ENCODE measurements at places on chromosomes 12 and 14.

- no peak for DNase-seq
Measured at GRCh38 chr14:50008974-50009373, 107.4 kb downstream of the VCPKMT start.

- DNase-seq = no peak
Measured at GRCh38 chr14:36666416-36667206, 5.0 kb downstream of the PAX9 start.

DNA sequence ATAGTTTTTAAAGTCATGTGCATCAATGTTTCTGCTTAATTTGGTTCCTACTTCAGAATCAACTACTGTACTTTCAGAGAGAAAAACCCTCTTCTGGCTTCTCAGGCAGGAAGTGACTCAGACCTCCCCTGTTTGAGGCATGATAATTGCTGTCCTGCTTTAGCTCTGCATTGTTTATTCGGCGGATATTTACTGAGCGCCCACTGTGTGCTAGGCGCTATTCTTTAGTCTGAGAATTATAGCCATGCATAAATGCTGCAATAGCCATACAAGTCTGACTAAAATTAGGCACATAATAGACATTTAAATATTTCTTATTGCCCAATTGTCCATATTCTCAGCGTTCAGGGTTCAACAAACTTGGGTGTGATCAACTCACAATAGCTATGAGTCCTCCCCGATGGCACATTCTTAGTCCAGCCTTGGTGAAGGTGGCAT, 6.1 kb upstream of the AMIGO2 start:
- DNase-seq = peak; percentile 51

GRCh38 chr12:61554268-61555008, 705.8 kb upstream of the USP15 start:
- DNase-seq = no peak

- DNase-seq = peak; percentile 37
Measured at GRCh38 chr14:100142073-100143040, 17.1 kb downstream of the DEGS2 start.

DNA sequence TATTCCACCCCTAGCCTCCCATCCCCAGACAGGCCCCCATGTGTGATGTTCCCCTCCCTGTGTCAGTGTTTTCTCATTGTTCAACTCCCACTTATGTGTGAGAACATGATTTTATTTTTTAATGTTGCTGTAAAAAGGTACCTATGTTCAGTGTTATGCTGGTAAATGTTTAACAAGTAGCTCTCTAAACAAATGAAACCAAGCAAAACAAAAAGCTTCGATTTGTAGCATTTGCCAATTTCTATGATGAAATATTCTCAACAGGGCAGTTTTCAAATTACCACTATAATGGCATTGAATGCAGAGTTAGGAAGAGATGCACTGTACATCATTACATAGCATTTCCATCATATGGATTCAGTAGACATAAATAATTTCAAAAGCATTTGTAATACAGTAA, 410.6 kb downstream of the MDGA2 start:
- no peak for DNase-seq

GRCh38 chr12:31594681-31595080, 3.7 kb upstream of the DENND5B start:
- DNase-seq = peak; percentile 32

DNA sequence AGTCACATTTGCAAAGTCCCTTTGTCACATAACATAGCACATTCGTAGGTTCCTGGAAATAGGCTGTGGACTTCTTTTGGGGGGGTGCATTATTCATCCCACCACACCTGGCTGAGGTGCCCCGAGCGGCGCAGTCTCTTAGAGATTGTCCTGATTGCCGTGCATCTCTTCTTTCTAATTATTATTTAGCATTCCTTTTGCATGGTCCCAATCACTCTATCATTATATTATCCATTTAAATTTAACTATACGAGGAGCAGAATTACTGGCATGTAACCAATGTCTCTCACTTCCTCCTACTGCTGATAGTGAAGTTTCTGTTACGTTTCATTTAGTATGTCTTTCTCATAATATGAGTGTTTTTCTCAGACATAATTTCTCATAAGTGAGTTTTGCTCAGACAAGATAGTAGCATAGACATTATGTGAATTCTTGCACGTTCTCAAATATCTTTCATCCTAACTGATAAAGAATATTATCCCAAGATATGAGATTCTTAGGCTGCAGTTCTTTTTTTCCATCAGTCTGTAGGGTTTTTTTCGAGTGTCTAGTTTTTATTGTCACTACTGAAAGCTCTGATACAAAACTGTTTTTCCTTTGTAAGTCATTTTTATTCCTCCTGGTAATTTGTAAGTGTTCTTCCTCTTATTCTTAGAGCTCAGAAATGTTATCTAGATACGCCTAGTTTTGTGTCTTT, 444.3 kb downstream of the NELL2 start:
- no peak for DNase-seq

DNA sequence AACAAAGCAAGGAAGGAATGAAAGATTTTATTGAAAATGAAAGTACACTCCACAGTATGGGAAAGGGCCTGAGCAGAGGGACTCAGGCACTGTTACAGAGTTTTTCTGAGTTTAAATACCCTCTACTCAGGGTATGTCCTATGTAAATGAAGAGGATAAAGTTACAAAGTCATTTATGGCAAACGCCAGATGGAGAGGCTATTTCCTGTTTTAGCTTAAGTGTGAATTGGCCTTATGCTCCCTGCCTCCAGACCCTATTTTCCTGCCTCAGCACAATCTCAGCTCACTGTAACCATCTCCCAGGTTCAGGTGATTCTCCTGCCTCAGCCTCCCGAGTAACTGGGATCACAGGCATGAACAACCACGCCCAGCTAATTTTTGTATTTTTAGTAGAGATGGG, 6.8 kb upstream of the PHC1 start:
- no peak for DNase-seq

DNA sequence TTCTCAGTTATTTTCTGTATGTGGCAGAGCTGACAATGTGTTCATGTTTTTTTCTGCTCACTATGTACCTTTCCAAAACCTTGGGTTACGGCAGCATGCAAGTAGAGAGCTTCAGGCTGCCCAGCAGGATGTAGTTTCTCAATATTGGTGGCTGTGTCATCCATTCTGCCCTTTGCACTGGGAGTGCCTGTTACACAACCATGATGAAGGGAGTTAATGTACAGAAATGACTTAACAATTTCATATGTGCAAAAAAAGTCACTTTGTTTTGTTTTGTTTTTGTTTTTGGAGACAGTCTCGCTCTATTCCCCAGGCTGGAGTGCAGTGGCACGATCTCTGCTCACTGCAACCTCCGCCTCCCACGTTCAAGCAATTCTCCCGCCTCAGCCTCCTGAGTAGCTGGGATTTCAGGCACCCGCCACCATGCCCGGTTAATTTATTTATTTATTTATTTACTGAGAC, 6.1 kb upstream of the CNIH1 start:
- DNase-seq = no peak

GRCh38 chr14:82796086-82796485, 1262.4 kb upstream of the SEL1L start:
- DNase-seq = no peak

- DNase-seq = no peak
Measured at GRCh38 chr12:89225401-89225800, 126.9 kb downstream of the DUSP6 start.

GRCh38 chr12:52233462-52234207, 592 bp downstream of the KRT7 start:
- DNase-seq = peak; percentile 47

DNA sequence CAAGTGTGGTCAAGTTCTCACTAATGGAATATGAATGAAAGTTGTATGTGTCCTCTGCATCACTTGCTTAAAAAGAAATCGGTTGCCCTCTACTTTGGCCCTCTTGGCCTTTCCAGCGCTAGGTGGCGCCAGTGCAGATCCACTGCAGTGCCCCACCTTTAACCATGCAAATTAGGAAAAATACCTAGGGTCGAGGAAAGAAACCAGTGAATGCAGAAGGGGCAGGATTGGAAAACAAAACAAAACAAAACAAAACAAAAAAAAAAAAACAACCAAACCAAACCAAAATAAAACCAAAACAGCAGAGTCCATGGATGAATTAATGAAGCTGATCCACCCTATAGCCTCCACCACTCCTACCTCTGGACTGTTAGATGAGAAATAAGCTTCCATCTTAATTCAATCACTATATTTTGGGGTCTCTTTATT, 12.9 kb upstream of the NEMF start:
- peak; percentile 85 for DNase-seq

DNA sequence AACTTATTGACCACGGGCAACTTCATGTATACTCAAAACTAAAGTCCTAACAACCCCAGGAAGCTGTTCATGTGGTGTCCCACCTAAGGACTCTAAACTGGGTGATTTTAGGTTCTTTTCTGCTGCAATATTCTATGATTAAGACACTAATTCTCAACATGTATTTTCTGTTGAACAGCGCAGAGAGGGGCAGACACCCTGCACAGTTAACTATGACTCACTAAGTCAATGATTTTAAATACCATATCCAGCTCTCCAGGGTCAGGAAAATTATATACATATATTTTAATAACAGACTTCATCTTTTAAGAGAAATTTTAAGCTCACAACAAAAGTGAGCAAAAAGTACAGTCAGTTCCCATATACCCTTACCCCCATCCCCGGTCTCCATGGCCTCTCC, 85.0 kb downstream of the FOXN3 start:
- no peak for DNase-seq

- no peak for DNase-seq
Measured at GRCh38 chr14:98915625-98916024, 356.4 kb downstream of the BCL11B start.

- DNase-seq = peak; percentile 86
Measured at GRCh38 chr14:90508536-90509254, 111.9 kb downstream of the CALM1 start.

GRCh38 chr14:49851813-49852212, 775 bp downstream of the NEMF start:
- DNase-seq = no peak

- no peak for DNase-seq
Measured at GRCh38 chr12:105222726-105223351, 13.1 kb downstream of the APPL2 start.

GRCh38 chr12:11813438-11813813, 164.0 kb downstream of the ETV6 start:
- DNase-seq = no peak

- DNase-seq = no peak
Measured at GRCh38 chr12:125184213-125184967, 119.2 kb downstream of the AACS start.

- no peak for DNase-seq
Measured at GRCh38 chr12:122362755-122363154, 59.7 kb downstream of the CLIP1 start.

DNA sequence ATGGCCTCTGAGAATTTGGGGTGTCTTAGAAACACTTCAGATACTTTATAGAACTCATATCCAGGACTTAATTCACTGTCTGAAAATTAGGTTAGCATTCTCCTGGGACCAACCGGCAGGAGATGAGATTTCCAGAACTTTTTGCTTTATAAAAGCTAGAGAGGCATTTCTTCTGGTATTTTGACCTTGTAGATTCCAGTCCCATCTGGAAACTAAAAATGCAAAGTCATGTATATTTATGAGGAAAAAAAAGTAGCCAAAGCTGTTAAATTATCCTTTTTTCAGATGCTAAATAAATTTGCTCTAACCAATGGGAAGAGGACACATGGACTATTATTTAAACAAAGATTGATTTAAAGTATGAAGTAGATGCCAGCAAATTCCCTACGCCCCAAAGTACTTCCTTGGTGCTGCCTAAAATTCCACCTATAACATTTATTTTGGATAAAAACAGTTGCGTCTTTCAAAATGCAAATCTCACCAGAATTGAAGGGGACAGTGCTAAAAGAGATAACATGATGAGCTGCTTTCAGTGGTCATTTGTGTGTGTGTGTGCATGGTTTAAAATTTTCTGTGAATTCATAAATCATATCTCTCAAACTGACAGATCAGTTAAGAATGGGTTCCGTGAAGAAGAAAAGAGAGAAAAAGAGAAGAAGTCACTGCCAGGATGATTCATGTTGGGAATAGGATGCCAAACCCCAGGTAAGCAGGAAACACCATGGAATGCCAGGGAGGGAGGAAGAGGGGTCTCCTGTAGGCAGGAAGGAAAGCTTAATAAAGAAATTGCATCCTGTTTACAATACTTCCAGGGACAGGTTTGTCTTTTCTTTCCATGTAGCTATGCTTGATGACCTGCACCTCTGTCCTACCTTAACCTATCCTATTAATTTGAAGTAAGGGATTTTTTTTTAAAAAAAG, 97.7 kb upstream of the RGS6 start:
- DNase-seq = no peak

- no peak for DNase-seq
Measured at GRCh38 chr12:99736760-99737269, 89.3 kb downstream of the GARIN6 start.

DNA sequence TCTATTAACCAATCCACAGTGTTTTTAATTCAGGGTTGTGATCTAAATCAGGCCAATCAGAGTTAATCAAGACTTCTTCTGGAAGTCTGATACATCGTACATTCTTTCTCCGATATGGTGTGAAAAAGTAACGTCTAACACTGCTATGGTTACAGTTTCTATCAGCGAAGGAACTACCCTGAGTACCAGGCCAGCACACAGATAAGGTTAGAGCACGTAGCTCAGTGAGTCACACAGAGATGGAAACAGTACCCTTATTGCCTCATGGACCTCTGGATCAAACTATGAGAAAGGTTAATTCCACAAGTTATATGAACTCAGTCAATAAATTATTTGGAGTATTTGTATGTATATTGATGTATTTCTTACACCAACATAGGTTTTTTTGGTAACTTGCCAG, 3.3 kb downstream of the OR6C68 start:
- DNase-seq = no peak

DNA sequence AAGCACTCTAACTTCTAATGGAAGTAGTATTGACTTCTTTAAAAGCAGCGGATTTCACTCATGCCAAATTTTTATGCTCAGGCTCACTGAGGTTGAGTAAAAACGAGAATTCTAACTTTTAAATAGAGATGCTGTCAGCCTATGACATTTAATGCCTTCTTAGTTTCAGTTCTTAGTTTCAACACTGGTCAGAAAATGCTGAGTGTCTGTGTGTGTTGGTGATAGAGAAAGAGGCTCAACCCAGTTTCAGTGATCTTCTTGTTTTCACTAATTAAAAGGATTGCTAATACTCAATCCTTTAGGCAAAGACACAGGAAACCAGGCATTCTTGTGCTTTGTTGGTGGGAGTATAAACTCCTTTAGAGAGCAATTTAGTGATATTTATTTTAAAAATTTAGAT, 31.0 kb downstream of the PEBP1 start:
- DNase-seq = no peak

- no peak for DNase-seq
Measured at GRCh38 chr12:77725611-77726010, 105.1 kb upstream of the NAV3 start.

GRCh38 chr14:76053572-76054355, 68.2 kb downstream of the IFT43 start:
- no peak for DNase-seq

- no peak for DNase-seq
Measured at GRCh38 chr14:44829021-44829420, 132.7 kb downstream of the KLHL28 start.

- DNase-seq = no peak
Measured at GRCh38 chr12:93059925-93060665, 131.0 kb upstream of the EEA1 start.

- no peak for DNase-seq
Measured at GRCh38 chr12:6627616-6628015, 8.1 kb downstream of the LPAR5 start.

- DNase-seq = no peak
Measured at GRCh38 chr12:5650829-5651461, 219.0 kb downstream of the NTF3 start.

Data from ELF-1 (cell line).